ENCODE measurements at places on chromosomes 6 and 20.
A peak's percentile ranks its signal among the peaks of the same experiment; 100 is the strongest.

DNA sequence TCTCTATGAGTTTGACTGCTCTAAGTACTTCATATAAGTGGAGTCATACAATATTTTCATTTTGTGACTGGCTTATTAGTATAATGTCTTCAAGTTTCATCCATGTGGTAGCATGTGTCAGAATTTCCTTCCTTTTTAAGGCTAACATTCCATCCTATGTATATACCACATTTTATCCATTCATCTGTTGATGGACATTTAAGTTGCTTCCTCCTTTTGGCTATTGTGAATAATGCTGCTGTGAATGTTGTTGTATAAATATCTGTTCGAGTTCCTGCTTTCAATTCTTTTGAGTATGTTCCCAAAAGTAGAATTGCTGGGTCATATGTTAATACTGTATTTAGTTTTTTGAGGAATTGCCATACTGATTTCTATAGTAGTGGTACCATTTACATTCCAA is 79.5 kb downstream of the PTPRA start:
- DNase-seq: no peak

DNA sequence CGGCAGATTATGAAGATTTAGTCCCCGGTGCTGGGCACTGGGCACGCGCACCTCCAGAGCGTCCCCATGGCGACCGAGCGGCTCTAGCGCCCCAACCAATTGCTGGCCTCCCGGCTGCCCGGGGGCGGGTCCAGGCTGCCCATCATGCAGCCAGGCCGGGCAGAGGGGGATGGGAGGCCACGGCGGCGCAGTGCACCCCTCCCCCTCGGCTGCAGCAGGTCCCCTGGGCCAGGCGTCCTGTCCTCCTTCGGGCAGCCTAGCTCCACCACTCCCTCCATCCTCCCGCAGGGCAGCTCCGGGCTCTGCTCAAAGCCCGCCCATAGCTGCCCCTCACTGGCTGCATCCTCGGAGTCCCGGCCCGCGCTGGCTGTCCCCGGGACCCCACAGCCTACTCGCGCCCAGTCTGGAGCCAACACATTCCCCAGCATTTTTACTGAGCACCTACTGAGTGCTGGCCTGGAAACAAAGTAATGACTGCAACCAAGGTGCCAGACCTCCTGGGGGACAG is 99.4 kb downstream of the ASXL1 start:
- DNase-seq: peak; percentile 40

DNA sequence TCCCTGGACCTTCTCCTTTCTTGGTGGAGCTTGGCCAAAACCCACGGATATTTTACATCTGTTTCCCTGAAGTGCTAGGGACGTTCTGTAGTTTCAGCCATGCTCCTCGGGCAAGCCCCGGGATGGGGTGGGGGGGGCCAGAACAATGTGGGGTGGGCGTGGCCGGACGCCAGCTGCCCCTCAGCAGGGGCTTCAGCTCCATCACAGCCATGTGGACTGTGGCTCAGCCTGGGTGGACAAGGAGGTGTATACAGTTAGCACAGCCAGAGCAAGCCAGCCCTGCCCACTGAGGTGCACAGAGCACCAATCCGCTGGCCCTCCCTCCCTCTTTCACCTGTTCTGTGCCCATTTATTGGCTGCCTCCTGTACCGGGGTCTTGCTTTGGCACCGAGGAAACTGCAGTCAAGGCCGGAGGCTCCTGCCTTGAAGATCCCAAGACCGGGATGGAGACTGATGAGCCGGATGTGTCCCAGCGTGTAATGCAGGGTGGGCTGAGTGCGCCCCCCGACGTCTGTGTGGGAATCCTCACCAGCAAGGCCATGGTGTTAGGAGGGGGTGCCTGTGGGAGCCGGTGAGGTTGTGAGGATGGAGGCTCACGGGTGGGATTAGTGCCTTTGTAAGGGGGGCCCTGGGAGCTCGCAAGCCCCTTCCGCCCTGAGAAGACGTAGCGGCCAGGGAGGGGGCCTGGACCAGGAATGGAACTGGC is 28.0 kb downstream of the FRMD1 start:
- DNase-seq: peak; percentile 41

DNA sequence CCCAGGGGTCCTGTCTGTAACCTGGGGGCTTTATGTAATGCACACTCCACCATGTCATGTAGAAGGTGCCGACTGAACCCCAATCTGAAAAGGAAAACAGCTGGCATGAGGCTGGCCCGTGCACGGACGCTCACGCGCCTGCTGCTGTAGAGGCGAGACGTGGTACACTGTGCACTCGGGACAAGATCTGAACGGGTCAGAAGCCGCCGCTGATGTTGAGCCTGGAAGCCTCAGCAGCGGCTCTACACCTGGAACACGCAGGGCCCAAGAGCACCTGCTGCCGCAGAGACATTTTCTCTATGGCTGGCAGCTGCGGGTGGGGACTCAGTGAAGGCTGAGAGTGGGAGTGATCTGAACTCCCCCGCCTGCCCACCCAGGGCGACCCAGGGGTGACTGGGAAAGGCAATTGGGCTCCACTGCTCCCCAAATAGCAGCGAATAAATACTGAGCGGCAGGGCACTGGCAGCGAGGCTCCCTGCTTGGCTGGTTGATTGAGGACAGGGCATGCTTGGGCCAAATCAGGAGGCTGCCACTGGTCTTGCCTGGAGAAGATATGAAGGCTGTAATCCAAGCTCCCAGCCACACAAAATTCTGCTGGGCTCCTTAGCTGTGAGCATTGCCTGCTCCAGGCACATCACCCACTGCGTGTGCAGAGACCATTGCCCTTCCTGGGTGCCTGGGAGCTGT is 2.5 kb upstream of the OGFR start:
- DNase-seq: no peak

DNA sequence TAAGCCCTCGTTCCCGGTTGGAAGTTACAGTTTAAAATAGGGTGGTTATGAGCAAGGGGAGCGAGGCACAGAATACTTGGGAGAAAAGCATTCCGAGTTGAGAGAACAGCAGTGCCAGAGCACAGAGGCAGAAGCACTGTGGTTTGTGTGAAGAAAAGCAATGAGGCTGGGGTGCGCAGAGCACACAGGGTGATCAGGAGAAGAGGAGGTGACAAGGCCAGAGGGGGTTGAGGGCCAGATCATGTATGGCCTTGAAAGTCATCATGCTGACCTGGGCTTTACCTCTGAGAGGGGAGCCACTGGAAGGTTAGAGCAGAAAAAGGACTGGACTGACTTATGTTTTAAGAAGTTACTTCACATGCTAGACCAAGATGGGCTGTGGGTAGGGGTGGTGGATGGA is 3.5 kb upstream of the BTN3A2 start:
- no peak for DNase-seq

DNA sequence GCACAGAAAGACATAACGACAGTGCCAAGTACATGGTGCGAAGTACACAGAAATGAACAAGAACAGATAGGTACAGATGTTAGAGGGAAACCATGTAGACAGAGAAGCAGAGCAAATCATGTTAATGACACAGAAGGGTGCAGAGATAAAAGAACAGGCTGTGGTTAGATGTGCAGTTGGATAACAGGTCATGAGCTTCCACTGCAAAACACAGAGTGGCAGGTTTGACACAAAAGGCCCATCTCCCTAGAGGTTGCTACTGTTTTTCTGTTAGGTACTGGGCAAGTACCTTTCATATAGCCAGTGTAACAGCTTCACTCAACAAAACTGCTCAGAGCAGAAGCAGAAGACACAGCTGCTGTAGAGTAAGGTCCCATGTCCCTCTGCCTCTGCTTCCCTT is 84.6 kb downstream of the AK9 start:
- no peak for DNase-seq

- DNase-seq: no peak
Measured at GRCh38 chr6:100595456-100595855, 130.7 kb upstream of the SIM1 start.

- no peak for DNase-seq
Measured at GRCh38 chr6:134398453-134398852, 80.5 kb upstream of the SGK1 start.

DNA sequence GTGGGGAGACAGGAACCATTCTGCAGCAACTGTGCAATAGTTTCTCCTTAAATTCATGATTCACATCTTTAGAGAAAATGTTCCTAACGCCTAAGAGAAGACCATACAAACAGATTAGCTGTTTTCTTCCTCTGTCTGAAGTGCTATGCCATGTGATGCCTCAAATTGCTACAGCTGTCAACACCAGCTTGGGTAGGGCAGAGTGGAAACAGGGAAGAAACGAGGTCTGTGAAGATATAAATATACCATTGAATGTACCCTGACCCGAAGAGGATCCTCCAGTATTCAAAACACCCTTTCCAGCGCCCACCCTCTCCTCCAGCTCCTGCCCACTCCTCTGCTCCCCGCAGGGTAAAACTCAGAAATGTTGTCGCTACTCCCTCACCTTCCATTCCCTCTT is 40.3 kb upstream of the PRND start:
- no peak for DNase-seq

DNA sequence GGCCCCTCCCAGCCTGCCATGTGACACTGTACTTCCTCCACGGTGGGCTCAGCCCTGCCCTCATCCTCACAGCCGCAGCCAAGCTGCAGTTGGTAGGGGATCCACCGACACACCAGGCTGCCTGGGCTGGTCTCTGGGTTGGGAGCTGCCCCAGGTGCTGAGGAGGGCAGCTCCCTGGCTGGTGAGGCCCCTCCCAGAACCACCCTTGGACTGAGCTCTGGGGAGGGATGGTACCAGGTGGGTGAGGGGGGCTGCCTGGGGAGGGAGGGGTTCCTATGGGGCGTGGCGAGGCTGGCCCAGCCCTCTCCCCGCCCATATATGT is 185 bp upstream of the TNFRSF6B start:
- DNase-seq: peak; percentile 16

GRCh38 chr6:25302677-25303128 is 23.5 kb downstream of the CARMIL1 start:
- peak; percentile 94 for DNase-seq

GRCh38 chr20:63568986-63569949 is 4.8 kb downstream of the HELZ2 start:
- no peak for DNase-seq

GRCh38 chr20:57748601-57749130 is 38.9 kb upstream of the PMEPA1 start:
- peak; percentile 81 for DNase-seq

DNA sequence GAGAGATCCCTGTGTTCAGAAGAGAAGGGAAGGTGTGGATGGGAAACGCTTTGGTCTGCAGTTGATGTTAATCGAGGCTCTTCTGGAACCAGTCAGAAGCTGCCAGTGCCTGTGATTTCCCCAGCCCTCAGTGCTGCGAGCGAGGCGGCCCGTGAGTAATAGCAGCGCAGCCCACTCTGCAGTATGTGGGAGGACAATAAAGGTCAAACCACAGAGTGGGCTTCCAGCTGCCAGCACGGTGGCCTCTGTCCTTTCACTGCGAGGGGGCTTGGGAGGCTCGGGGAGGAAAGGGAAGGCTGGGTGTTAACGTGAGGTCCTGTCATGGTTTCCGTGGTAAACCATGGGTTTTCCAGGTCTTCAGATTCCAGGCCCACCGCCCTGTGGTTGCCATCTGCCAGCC is 32.3 kb upstream of the TAGAP start:
- DNase-seq: no peak

GRCh38 chr20:1965520-1966351 is 28.1 kb downstream of the PDYN start:
- peak; percentile 55 for DNase-seq

- no peak for DNase-seq
Measured at GRCh38 chr6:90502866-90503407, 83.9 kb downstream of the MAP3K7 start.

DNA sequence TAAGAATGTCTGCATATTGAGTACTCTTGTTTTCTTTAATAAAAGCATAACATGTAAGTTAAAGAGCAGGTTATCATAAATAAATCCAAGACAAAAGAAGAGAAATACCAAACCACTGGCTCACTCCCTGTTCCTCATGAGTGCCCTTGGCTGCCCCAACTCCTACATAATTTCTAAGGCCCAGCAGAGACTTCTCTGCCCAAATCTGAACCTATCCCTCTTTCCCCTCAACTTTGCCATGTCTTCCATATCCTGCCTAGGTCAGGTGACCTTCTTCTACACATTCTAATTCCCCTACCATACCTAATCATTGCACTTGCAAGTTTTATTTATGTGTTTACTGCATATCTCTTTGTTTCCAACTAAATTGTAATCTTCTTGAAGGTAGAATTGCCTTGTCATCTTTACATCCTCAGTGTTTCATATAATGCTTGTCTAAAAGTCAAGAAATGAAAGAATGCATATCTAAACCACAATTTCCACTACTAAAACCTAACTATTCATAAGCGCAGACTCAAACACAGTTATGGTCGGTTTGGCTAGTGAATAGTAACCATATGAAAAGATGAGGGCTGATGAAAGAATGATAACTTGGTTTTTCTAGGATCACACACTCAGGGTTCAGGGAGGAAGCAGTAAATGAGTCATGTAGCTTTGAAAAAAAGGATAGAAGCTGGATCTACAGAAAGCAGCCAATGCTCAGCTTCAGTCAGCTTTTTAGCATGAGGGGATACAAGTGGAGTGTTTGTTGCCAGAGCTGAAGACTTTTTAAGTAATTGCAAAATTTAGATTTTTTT is 53.3 kb upstream of the EYA4 start:
- peak; percentile 89 for DNase-seq

DNA sequence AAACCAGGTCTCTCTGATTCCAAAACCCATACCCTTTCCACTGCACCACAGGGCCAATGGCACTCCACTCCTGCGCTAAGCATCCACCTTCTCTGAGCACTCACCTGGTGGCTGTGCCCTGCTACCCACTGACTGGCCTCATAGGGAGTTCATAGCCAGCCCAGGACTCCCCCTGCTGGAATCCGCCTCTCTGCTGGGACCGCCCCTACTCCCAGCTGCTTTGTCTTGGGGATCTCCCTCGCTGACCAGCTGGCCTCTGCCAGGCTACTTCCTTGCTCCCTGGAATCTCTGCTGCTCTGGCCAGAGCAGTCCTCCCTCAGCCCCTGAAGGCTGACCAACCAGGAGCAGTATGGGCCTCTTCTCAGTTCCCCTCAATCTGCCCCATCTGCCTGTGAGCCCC is 129.7 kb downstream of the FAXC start:
- no peak for DNase-seq

DNA sequence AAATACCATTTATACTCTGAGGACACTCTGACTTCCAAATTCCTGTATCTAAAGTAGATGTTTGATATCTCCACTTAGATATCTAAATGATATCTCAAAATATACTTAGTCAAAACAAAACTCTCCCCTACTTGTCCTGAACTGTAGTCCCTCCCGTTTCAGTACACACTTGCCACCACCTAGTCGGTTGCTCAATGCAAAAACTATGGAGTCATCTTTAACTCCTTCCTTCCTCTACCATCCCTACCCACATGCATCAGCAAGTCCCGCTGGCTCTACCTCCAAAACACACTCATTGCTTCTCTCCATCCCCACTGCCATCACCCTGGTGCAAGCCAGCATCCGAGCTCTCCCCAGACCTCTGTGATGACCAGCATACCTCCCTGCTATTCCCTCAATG is 13.2 kb downstream of the STX7 start:
- no peak for DNase-seq

DNA sequence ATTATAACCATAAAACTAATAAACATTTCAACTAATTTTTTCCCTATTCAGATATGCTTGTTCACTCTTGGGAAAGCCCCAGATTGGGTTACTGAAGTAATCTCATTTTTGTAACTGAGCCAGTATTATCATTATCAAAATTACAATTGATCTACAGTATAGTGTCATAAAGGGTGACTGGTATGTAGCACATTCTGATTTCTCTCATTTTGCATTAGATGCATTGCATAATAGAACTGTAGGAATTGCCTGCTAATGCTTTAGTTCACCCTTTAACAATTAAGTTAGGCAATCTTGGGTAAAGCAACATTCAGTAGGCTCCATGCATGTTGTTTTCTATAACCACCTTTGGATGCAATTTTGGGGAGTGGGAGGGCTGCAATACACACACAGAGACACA is 150.8 kb upstream of the FLRT3 start:
- no peak for DNase-seq

GRCh38 chr6:82072121-82072521 is 175.4 kb downstream of the IBTK start:
- DNase-seq: no peak

GRCh38 chr6:85672050-85672449 is 29.4 kb upstream of the SYNCRIP start:
- DNase-seq: no peak

All from fibroblast of upper back skin (primary cell).